NCI-H2081 treated with DMSO at 0.1 percent for 48 hours (cell line): ENCODE measurements at places on chromosomes 6 and 20.

GRCh38 chr6:72283571-72283970 is 338.3 kb upstream of the KCNQ5 start:
- no peak for DNase-seq

GRCh38 chr6:21323577-21323976 is 270.0 kb upstream of the SOX4 start:
- no peak for DNase-seq

- DNase-seq = no peak
Observed at GRCh38 chr6:52958546-52959255, 36.4 kb downstream of the GSTA4 start.

DNA sequence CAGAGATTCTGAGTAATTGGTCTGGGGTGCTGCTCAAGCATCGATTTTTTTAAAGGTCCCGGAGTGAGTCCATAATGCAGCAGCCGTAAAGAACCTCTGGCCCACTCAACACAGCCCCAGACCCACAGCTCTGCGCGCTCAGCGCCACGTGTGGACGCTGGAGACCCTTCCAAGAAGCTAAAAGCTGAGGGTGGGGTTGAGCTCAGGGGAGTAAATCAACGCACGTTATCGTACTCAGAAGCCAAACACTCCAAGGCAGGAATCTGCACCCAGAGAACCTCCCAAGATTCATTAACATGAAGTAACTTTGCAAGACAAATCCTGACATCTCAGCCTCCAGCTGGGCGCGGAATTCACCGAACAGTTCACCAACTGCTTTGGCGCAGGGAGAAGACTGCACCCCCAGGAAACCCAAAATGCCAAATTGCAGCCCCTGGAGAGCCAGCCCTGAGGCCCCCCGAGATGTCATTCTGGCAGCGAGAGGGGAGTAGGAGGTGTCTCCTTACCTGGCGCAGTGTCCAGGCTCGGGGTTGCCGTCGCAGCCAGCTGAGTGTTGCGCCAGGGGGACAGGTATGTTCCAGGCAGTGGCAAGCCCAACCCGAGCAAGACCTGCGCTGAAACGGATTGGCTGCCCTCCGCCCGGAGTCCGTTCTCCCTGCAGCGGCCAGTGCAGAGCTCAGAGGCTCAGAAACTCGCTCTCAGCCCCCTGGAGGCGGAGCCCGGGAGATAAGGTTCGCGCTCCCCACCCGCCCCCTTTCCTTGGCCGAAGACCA is at the start of gene COL21A1:
TSS of gene COL21A1 (minus strand) at position 700 of the 773 bp plus-strand sequence. CDS start 64,962 bp downstream, outside the sequence.
- no peak for DNase-seq

DNA sequence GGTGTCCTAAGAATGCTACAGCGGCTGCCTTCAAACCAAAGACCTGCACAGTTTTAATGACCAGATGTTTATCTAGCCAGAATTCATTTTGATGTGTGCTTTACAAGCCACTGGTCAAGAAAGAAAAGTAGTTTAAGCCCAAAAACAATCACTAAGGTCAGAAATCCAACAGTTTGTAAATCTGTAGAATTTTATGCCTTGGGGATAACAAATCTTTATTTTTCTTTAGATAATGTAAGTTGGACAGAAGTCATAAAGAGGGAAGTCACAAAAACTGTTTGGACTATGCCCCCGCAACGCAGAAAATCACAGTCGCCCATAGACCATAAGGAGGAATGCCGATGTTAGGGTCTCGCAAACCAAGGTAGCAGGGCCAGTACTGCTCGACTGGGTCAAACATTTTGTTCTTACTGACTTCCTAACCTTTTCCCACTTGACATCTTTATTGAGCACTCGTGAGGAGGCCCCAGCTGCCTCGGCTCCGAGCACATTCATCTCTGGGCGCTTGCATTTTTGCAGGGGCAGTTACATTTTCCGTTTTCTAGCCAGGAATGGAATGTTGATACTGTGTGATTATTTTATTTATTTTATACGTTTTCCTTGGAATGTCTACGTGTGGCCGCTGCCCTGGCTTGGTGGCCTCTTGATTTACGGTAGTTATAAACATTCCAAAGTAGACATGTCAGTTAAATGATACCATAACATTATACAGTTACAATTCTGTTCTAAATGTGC is 56.7 kb upstream of the APCDD1L start:
- no peak for DNase-seq

GRCh38 chr6:57021086-57021720 is 25.3 kb upstream of the KIAA1586 start:
- peak; percentile 12 for DNase-seq

DNA sequence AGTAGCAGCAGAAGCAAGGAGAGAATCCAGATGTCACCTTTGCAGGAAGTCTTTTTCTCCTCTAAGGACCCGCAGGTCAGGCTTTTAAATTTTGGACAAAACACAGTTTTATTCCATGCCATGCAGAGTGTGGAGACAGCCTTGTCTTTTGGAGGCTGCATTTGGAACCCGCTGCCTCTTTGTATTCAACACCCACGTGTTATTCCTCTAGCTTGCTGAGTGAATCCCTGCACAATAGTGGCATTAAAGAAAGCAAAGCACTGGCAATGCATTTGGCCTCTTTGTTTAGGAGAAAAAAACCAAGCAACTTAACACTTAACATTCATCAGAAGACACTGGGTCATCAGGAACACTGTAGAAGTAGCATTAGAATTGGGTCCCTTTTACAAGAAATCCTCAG is 43.5 kb downstream of the TFAP2B start:
- DNase-seq = no peak

DNA sequence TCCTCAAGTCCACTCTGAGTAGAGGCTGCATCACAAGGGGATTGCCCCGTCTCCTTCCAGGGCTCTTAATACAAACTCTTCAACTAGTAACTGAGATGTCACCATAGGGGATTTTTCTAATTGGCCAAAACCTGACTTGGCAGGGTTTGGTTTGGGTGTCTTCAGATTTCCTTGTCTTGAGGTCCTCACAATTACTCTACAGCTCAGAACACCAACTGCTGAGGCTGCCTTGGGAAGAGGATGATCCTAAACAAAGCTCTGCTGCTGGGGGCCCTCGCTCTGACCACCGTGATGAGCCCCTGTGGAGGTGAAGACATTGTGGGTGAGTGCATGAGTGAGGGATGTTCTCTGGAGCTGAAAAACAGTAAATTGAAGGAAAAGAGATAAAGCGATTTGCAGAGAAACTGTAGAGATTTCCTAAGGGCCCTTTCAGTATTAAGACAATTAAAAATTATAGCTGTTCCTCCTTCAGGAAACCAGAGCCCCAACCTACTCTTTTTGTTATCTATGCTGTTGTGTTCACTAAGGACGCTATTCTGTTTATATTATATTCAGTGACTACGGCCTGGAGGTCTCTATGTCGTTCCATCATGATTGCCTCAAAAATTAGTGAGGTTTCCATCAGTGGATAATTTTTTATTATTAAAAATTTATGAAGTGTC is at the start of gene HLA-DQA1:
TSS of gene HLA-DQA1 (plus strand) at position 188 of the 662 bp plus-strand sequence. CDS start at position 241, 53 bp downstream.
- DNase-seq = no peak

GRCh38 chr20:10005885-10006284 is 28.9 kb upstream of the ANKEF1 start:
- no peak for DNase-seq

DNA sequence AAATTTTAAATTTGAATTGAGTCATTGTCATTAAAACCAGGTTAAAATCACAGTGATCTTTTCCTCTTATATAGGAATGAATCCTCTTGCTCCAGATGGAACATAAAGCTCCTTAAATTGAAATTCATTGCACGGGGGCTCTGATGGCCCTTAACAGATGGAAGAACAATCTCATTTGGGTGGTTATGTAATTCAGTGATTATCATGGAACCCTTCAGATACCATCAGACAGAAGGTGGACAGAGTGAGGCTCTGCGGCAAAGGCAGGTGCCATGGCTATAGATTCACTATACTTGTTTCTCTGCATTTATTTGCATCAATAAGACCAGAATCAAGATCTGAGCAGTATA is 17.8 kb upstream of the RNF182 start:
- DNase-seq = no peak

DNA sequence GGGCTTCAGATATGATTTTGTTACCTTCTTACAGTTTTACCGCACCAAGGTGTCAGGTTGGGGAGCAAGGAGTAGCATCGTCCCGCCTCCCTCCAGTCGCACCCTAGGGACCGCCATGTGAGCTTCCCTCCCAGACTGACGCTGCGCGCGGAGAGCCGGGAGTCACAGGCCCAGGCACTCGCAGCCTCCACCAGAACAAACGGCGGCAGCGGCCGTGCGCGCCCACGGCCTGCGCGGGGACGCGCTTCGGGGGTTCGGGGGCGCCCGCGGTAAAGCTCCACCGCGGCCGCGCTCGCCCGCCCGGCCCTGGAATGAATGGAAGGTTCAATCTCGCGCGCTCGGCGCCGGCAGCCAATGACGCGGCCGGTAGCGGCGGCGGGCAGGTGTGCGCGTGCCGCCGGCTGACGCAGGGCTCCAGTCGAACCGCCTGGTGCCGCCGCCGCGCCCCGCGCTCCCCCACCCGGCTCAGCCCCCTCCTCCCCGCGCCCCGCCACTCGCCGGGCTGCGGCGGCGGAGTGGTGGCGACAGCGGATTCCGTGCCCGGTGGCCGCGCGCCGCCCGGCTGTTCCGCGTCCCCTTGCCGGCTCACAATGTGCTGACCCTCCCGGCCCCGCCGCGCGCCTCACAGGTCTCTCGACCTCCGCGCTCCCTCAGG is 16.5 kb upstream of the LIN28B start:
- DNase-seq = no peak

GRCh38 chr6:113047932-113048331 is 700.8 kb downstream of the RFPL4B start:
- DNase-seq = no peak

DNA sequence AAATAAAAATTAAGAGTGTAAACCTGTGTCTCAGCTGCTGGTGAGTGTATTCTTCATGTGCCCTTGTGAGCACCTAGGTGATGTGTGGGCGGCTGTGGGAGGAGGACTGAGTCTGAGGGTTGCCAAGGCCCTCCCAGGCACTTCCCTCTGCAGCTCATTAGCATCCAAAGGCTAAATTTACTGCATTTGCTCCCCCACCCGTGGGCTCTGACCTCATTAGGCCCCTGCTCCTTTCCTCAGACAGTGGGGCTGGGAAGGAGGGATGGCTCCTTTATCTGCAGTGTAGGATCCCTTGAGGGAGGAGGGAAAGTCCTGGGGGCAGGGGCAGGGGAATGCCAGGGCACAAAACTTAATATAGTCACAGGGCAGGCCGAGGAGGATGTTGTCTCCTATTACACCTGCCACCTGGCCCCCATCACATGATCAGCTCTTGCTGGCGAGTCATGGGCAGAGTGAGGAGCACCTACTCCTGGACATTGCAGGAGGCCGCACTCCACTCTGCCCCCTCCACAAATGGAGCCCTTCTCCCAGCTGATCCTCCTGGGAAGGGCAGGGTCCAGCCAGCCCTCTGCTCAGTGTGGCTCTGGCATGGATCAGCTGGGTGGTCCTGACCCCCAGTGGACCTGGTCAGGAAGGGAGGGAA is 133.2 kb downstream of the MRPL14 start:
- no peak for DNase-seq

DNA sequence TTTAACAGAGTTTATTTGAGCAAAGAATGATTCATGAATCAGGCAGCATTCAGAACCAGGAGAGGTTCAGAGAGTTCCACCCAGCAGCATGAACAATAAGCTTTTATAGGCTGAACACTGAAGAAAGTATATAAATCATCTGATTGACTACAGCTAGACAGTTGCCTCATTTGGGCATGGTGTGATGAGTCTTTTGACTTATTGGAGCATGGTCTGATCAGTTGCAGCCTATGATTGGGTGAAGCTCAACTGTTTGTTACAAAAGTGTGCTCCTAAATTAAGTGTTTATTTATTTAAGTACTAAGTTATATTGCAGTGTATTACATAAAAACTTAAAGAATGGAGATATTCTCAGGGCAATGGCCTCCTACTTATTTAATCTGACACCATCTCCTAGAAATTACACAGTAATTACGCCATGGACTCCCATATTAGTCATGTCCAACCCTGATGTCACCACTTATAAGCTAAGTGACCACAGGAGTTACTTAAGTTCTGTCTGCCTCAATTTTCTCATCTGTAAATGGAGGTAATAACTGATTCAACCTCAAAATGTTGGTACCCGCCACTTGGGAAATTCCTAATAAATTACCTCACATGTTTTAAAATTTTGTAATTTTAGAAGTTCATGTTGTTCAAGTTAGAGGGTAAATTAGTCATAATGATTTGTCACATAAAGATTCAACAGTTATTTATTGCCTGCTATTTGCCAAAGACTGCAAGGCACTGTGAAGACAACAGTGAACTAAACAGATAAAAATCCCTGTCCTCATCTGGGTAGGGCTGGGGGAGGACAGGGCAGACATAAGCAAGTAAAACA is 15.2 kb upstream of the ROS1 start:
- DNase-seq = no peak

DNA sequence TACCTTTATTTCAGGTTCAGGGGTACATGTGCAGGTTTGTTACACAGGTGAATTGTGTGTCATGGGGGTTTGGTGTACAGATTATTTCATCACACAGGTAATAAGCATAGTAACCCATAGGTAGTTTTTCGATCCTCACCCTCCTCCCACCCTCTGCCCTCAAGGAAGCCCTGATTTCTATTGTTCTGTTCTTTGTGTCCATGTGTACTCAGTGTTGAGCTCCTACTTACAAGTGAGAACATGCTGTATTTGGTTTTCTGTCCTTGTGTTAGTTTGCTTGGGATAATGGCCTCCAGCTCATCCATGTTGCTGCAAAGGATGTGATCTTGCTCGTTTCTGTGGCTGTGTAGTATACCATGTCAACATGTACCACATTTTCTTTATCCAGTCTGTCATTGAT is 66.0 kb downstream of the STK4 start:
- no peak for DNase-seq

GRCh38 chr20:45052698-45053429 is 48.1 kb downstream of the KCNS1 start:
- no peak for DNase-seq

DNA sequence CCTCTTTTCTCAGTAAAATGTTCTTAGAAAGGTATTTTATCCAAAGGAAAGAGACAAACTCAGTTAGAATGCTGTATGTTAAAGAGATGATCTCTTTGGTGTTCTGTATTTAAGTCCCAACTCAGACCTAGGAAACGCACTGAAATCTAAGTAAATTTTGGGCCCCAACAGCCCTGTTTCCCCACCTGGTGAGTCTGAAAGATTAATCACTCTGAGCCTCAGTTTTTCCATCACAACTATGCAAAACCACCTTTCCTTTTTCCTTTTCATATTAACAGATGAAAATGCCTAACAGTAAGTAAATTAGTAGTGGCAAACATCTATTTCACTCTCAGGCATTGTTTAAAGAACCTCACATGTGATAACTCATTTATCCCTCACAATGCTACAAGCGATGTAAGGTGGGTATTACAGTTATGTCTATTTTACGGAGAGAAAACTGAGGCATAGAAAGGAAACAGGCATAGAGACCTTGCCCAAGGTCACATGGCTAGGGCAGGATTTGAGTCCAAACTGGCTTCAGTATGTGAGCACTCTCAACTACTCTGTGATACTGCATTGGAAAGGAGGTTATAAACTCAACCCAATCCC is 36.0 kb upstream of the FAM83C start:
- DNase-seq = no peak

DNA sequence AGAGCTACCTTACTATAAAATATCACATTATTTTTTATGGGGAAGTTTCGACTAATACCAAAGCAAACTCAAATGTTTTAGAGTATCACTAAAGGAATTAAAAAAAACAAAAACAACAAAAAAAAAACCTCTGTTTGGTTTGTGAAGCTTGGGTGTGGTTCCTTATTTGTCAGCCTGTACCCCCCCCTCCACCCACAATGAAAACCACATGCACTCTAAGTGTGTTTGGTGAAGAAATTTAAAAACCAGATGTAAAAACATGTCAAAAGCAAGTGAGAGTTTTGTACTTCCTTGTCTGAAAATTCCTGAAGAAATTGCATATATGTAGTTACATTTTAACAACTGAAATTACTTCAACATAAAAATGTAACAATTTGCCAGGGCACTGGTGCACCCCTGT is 3.1 kb downstream of the STK38 start:
- no peak for DNase-seq

- DNase-seq = no peak
Observed at GRCh38 chr6:115747719-115748118, 313.0 kb downstream of the FRK start.
